ENCODE measurements at places on chromosomes 1 and 21.

GRCh38 chr1:63892632-63893395 is 119.0 kb downstream of the ROR1 start:
- no peak for DNase-seq

GRCh38 chr1:9444532-9444931 is 94.7 kb upstream of the SLC25A33 start:
- DNase-seq: no peak

- no peak for DNase-seq
Observed at GRCh38 chr1:159921700-159922504, 3.4 kb downstream of the TAGLN2 start.

DNA sequence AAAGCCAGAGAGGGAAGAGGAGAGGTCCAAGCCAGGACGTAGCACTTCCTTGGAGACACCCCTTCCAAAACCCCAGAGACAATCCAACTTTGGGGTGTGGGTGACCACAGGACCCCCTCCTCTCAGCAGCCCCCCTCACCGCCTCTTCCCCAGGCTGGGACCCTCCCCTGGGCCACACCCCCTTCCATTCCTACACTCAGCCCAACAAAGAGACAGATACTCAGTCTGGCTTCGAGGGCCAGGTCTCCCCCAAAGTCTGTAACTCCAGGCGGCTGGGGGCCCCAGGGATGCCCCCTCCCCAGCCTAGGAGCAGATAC is 1.4 kb downstream of the MEX3A start:
- DNase-seq: no peak

- DNase-seq: no peak
Observed at GRCh38 chr1:182742780-182743179, 46.8 kb upstream of the NPL start.

- DNase-seq: no peak
Observed at GRCh38 chr1:213821175-213821942, 166.4 kb upstream of the PROX1 start.

DNA sequence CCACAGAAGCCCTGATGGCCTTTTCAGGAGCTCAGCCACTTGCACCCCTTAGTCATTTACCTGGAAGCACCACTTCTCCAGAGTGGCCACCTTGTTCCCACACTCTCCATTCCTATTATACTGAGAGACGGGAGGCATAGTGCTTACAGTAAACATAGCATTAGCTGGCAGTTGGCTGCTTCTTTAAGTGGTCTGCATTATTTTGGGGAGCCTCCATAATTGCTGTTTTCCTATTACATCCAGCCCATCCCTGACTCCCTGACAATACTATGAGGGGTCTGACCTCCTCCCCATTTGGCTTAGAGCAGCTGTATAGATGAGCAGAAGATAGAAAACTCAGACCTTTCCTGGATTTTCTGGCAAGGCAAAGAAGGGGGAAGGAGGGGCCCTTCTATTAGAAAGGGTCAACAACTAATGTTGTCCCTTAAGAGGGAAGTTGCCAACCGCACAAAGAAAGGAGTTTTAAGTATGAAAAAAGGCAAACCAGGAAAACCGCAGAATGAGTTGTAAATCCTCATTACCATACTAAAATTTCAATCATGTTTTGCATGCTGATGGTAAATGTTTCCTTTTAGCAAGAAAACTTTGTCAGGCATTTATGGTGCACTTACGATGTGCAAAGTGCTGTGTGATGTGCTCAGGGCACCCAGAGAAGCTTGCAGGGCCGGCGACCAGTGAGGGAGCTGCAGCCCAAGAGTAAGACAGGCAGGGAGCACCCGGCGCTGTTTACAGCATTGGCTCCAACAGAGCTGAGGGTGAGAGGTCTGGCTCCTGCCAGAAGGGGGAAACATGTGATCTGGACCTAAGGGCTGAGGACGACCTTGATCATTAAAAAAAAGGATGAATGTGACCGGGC is 167.3 kb downstream of the ZZZ3 start:
- no peak for DNase-seq

GRCh38 chr1:78475888-78476610 is 14.7 kb upstream of the PTGFR start:
- no peak for DNase-seq

- DNase-seq: peak; percentile 28
Observed at GRCh38 chr1:9476790-9477463, 62.3 kb upstream of the SLC25A33 start.

DNA sequence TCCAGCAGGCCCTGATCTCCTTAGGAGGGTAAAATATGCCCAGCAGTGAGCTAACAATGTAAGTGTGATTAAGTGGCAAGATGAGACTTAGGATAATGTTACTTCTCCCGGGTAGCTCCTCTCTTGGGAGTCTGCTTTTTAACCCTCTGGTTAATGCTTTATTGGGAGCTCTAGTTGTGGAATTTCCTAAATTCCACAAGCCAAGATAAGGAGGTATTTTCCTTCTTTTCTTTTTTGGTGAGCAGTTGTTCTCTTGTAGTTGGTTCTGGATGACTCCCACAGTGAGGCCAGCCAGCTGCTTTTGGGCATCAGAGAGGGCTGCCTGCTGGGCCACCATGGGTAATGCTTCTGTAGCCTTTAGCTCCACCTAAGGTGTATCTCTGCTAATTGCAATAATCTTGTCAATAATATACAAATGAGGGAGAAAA is 19.3 kb downstream of the C1orf52 start:
- DNase-seq: peak; percentile 15

- no peak for DNase-seq
Observed at GRCh38 chr1:175413367-175413766, 220.8 kb upstream of the KIAA0040 start.

DNA sequence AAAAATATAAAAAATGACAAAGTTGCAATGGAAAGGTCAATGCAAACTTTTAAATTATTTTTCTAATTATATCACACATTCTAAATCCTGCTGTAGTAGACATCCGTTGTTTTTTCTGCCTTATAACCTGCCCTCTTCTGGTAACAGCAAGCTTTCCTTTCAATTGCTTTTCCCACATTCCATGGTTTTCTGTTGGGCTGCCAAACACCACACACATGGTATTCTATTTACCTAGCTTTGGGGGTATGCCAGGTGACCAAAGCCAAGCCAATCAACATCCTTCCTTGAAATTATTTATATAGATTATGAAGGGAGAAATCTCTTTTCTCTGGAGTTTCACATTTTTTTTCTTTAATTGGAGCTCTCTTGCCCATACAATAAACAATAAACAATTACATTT is 3.4 kb upstream of the LAMC1 start:
- DNase-seq: no peak

DNA sequence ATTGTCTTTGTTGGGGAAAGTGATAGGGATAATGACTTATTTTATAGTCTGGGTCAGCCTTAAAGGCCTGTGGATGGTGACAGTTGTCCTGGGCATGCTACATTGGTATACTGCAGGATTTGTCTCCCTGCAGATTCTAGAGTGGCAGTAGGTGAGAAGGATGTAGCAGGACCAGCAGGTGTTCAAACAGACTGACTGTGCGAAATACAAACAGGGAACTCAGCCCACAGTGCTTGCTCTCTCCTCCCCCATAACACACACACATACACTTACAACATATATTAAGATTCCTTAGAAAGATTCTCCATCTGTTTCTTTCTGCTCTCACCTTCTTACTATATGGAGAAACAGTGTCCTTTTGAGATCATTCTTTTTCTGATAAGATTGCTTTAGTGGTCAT is 6.9 kb downstream of the PDE4B start:
- no peak for DNase-seq

GRCh38 chr1:152143150-152143887 is 15.7 kb downstream of the RPTN start:
- DNase-seq: peak; percentile 42

GRCh38 chr1:175154629-175155472 is 37.7 kb downstream of the KIAA0040 start:
- peak; percentile 68 for DNase-seq

GRCh38 chr1:85225624-85226380 is 25.0 kb upstream of the SYDE2 start:
- DNase-seq: no peak

GRCh38 chr1:227887697-227888403 is 59.9 kb downstream of the WNT9A start:
- DNase-seq: peak; percentile 24

- DNase-seq: no peak
Observed at GRCh38 chr1:21384620-21385019, 55.3 kb upstream of the NBPF3 start.

GRCh38 chr1:225883616-225884265 is 1.6 kb upstream of the TMEM63A start:
- no peak for DNase-seq

- no peak for DNase-seq
Observed at GRCh38 chr1:65011983-65012382, 45.6 kb upstream of the JAK1 start.

- no peak for DNase-seq
Observed at GRCh38 chr1:35691080-35691479, 27.6 kb downstream of the C1orf216 start.

GRCh38 chr1:210200124-210200736 is 32.4 kb upstream of the SERTAD4 start:
- no peak for DNase-seq

DNA sequence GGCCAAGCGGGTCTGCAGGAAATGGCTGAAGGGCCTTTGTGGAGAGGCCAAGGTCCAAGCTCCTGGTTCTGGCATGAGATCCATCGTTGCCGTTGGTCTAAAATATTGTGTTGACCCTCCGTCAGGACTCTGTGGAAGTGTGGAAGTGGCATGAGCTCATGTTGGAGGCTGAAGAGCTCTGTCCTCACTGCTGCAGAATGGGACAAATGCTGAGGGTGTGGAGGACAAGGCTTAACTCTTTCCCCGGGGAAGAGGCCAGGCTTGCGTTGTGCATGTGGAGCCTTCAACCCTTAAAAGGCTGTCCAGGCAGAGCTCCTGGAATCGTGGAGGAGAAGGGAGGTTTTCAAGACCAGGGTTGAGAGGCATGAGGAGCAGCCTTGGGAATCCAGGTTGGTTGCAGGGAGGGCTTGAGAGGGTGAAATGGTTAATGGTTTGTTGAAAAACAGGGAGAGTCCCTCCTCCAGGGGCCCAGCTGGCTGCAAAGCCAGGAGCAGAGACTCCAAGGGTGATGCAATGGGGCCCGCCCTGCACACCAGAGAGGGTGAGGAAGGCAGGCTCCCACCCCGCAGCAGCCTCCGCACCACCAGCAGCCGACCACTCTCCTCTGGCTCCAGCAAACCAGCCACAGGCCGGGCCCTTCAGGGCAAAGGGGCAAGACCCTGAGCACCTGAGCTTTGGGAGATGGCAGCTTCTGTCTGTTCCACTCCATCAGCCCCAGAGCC is 6.7 kb upstream of the AHCYL1 start:
- no peak for DNase-seq

Data from stimulated activated CD4-positive, alpha-beta T cell treated with anti-CD3 and anti-CD28 coated beads, Interleukin-1b, Interleukin-23, amount 100 ng/mL, for 48 hours (primary cell).